D721Med (cell line): ENCODE measurements at places on chromosomes 12 and 14.

- DNase-seq, result no peak
Measured at GRCh38 chr14:91953170-91953985, 5.9 kb upstream of the FBLN5 start.

- DNase-seq, result no peak
Measured at GRCh38 chr14:81435391-81436295, 35.5 kb upstream of the STON2 start.

DNA sequence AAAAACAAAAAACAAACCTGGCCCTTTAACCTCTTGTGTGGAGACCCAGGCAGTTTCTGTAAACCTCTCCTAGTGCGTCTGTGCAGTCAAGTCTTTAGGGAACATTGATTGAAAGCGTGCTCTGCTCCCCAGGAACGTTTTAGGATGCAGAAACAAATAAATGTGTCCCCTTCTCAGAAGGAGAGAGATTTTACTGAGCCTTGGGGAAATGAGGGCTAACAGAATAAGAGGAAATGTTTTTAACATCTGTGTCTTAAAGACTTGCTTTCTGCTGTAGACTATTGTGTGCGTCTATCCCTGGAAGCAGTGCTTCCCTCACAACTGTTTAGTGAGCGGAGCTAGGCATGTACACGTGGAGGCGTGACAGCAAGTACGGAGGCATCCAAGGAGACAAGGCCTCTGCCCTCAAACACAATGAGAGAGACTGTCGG lies 54.3 kb downstream of the TECPR2 start:
- no peak for DNase-seq

GRCh38 chr12:3644104-3644503 lies 108.8 kb downstream of the CRACR2A start:
- no peak for DNase-seq

DNA sequence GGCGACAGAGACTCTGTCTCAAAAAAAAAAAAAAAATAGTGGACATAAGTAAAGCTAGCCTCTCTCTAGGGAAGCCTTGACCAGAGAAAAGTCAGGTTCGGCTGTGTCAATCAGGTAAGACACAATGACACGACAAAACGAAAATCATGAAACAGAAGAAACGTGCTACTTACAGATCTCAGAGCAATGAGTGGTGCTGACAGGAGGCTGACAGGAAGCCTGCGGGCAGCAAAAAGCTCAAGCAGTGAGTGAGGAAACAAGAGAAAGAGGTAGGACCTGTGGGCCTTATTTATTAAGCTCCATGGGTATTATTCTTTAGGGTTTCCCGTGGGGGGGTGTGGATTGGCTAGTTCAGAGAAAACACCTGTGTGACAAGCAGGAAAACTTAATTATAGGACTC lies 363.1 kb downstream of the KCNH5 start:
- no peak for DNase-seq

- DNase-seq, result no peak
Measured at GRCh38 chr12:113778432-113779132, 187.5 kb downstream of the RBM19 start.

DNA sequence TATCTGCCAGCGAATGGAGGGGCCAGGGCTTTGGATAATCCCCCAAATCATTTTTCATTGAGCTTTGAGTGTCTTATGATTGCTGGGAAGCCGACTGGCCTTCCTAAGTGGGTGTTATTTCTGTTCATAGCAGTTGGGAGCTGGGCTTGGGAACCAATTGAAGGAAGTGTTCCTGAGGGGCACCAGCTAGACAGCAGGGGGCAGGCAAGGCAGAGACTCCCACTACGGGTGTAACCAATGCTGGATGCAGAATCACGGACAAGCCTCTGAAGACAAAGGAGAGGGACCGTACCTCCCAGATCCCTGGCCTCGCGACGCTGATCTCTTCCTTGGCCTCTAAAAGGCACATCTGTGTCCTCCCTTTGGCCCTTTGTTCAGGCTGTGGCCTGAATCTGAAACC lies 149.0 kb upstream of the PRMT8 start:
- DNase-seq, result peak; percentile 79

- DNase-seq, result no peak
Measured at GRCh38 chr14:78196323-78196722, 26.1 kb downstream of the NRXN3 start.

DNA sequence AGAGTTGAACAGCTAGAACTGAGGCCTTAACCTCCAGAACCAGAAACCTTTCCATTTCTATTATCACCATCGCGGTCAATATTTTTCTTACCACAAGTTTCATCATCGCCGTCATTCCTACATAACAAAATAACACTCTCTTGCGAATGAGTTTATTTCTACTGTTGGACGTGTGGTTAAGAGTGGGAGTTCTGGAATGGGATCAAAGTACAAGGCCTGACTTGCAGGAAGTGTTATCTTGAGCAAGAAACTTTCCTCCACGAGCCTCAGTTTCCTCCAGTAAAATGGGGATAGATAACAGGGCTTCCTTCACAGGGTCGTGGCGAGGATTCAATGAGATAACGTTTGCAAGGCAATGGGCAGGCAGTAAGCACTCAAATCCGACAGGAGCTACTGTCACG lies 652 bp downstream of the SART3 start:
- DNase-seq, result no peak

- DNase-seq, result no peak
Measured at GRCh38 chr12:12356467-12356895, 397 bp upstream of the BORCS5 start.

GRCh38 chr12:1812650-1813302 lies 7.6 kb upstream of the LRTM2 start:
- no peak for DNase-seq

- DNase-seq, result no peak
Measured at GRCh38 chr14:64186231-64187129, 107.7 kb downstream of the ESR2 start.

GRCh38 chr12:116620124-116620491 lies 60.9 kb downstream of the MAP1LC3B2 start:
- DNase-seq, result no peak

GRCh38 chr12:118259079-118259478 lies 113.6 kb downstream of the TAOK3 start:
- no peak for DNase-seq

DNA sequence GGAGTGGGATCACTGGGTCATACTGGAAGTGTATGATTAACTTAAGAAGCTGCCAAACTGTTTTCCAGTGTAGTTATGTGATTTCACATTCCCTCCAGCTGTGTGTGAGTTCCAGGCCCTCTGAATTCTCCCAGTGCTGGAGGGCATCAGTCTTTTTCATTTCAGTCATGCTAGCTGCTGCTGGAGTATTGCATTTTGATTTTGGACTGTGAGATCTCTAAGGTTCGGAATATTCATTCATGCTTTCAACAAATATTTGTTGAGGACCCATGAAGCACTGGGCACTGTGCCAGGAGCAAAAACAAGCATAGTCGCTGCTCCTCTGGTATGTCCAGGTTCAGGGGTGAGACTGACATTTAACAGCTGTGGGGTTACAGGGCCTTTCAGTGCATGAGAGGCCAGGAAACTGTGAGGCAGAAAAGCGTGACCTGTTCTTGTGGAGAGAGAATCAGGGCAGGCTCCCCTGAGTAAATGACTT lies 133.2 kb downstream of the SCARB1 start:
- no peak for DNase-seq

GRCh38 chr12:100860611-100861010 lies 66.0 kb downstream of the ANO4 start:
- DNase-seq, result no peak

DNA sequence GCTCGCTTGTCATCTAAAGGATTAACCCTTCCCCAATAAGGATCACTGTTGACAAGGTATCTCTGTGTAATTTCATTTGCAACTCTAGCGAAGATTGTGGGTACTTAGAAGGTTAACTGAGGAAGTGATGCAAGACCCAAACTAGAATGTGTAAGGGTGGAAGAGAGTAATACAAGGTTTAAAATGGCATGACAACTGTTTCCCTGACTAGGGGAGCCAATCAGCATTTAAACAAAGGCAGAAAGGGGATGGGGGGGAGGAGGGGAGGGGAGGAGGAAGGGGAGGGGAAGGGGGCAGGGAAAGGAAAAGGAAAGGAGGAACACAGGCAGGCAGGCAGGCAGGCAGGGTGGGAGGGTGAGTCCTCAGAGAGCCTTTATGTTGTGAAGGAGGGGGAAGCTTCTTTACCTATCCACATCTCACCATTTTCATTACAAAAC lies 31.1 kb downstream of the NRDE2 start:
- DNase-seq, result no peak

DNA sequence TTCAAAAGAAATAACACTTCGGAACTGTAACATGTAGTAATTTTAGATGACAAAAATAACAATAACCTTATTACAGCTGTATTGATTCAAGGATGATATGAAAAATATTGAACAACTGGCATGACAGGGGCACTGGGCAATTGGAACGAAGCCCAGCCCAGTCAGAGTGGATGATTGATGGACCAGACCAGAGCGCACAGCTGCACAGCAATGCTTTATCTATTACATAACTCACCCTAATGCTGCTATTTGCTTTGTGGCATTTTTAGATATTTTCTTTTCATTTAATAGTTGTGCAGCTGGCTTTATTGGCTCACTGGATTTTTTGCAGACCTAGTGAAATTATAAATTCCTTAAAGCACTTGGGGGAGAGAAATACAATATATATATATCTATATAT lies 26.9 kb upstream of the FERMT2 start:
- no peak for DNase-seq

- no peak for DNase-seq
Measured at GRCh38 chr12:77025782-77026314, 39.5 kb downstream of the E2F7 start.

DNA sequence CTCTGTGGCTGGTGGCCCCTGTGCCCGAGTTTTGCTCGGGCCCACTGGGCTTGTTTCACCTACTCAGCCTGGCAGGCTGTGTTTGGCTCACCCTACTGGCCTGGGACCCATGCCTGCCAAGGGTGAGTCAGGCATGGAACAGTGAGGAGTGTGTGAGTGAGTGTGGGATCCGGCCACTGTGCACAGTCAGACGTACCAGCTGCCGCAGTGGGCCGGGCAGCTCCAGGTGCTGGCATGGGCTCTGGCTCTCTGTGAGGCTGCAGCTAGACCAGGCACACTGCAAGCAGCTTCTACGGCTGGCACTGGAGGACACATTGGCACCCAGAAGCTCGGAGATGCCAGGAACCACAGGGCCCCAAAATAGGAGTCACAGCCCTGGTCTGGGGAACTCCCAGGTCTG lies 40.6 kb downstream of the HSD17B6 start:
- no peak for DNase-seq

GRCh38 chr12:40238266-40238902 lies 13.6 kb downstream of the LRRK2 start:
- DNase-seq, result no peak

DNA sequence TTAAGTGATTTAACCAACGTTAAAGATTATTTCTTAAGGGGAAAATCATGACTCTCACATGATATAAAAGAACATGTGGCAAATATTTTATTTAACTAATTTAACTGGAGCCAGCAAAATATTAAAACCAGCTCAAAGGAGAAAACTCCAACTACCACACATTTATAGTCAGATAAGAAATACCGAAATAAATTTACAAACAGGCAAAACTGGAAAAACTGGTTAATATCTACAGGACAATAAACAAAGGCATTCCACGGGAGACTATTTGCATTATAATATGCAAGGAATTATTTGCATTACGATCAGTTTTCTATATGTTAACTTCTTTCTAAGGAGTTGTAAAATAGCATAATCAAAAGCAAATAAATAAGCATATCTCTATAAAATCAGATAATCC lies 13.8 kb upstream of the BCL2L14 start:
- DNase-seq, result no peak

GRCh38 chr12:3633396-3633795 lies 119.5 kb downstream of the CRACR2A start:
- no peak for DNase-seq

GRCh38 chr12:99544457-99544856 lies 103.1 kb upstream of the GARIN6 start:
- no peak for DNase-seq

- no peak for DNase-seq
Measured at GRCh38 chr14:73753887-73754795, 40.0 kb upstream of the PNMA1 start.

DNA sequence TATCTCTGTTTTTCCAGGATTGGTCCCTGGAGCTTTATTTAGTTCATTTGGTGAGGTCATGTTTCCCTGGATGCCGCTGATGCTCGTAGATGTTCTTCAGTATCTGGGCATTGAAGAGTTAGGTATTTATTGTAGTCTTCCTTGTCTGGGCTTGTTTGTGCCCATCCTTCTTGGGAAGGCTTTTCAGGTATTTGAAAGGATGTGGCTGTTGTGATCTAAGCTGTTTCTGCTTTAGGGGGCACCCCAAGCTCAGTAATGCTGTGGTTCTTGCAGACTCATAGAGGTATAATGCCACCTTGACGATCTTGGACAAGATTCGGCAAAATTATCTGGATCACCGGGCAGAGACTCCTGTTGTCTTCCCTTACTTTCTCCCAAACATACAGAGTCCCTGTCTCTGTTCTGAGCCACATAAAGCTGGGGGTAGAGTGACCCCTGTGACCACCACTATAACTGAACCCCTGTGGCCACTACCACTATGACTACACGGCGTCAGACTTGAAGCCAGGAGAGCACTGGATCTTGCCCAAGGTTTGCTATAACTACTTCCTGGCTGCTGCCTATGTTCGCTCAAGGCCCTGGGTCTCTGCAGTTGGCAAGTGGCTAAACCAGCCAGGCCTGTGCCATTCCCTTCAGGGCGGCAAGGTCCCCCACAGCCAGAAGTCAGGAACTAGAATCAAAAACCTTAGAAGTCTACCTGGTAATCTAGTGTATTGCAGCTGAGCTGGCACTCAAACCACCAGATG lies 40.9 kb downstream of the FGD4 start:
- DNase-seq, result no peak

DNA sequence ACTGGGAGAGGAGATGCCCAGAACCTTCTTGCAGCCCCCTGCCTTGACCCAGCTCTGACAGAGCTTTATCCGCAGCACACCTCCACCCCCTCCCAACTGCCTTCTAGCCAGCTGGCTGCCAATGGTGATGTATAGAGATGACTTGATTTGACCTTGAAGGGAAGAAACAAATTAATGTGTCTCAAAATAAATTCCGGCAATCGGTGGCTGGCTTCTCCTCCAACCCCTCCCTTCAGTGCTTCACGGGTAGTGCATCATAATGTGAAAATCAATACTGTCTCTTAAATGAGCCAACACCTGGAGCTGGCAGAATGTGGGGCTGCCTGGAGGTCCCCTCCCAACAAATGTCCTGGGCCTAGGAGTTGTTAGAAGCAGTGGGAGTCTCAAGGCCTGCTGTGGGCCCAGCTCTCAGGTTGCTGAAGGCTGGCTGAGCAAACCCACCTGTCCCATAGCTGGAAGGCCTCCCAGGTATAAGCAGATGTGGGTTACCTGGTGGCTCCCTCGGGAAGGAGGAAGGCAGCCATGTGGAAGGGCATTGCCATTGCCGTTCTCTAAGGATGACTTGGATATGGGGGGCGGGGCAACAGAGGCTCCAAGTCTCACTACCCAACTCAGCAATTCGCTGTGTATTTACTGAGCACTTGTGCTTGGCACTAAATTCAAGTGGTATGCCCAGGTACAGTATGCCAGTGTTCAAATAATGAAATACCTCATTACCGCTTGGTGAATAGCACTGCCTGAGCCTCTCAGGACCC lies 23.2 kb downstream of the HSPB8 start:
- DNase-seq, result no peak

GRCh38 chr14:57462551-57462950 lies 31.1 kb downstream of the CCDC198 start:
- DNase-seq, result no peak

GRCh38 chr12:65282840-65283239 lies 4.4 kb downstream of the MSRB3 start:
- no peak for DNase-seq
